Cardiac atrium fibroblast (primary cell): ENCODE measurements at places on chromosomes 6 and 20. TPM values are rescaled to one million over a fixed set of nuclear protein-coding genes. Genes with fewer than 3 reads are reported as not detected.

KCNG1 gene
- 5.2 and 9.1 TPM in 2 replicates for total RNA-seq

ECT2L gene
- total RNA-seq, result under 0.01 TPM in 1 of 2 replicates, not detected in the other

PRDM1 gene
- under 0.01 and 1.6 TPM in 2 replicates for total RNA-seq

PRPH2 gene
- 0.97 and 1.3 TPM in 2 replicates for total RNA-seq

BTN1A1 gene
- total RNA-seq, result not detected in 2 replicates

MYLK2 gene
- total RNA-seq, result under 0.01 TPM in 1 of 2 replicates, not detected in the other

FILIP1 gene
- total RNA-seq, result 2.7 and 5.7 TPM in 2 replicates

TPD52L1 gene
- 0.49 and 1.3 TPM in 2 replicates for total RNA-seq

ADGRF4 gene
- total RNA-seq, result 0.16 TPM in 1 of 2 replicates, not detected in the other

BMP7 gene
- total RNA-seq, result not detected in 2 replicates

CRISP3 gene
- not detected in 2 replicates for total RNA-seq
